ENCODE measurements at places on chromosomes 5 and 9.

DNA sequence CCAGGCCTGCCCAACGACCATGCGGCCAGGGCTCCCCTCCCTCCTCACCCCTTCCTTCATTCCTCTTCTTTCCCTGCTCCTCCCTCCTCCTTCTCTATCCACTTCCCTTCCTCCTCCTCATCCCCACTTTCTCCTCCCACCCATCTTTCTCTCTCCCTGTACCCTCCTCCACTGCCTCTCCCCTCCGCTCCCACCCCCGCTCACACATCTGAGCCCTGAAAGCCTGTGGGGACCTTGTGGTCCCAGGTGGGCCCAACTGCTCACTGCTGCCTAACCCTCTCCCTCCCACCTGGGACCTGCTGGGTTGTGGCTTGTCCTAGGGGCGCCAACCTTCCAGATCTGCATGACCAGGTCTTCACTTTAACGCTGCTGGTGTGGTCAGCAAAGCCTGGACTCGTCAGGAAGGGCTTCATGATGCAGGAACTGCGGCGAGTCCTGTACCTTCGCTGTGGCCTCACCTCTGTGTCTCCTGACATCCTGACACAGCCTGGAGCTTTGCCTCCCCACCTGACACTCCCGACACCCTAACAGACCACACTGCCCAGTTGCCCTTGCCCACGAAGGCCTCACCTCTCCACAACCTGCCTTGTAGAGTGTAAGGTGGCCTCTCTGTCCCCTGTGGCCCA lies 34.6 kb downstream of the C5orf15 start:
- H3K27ac ChIP-seq: no peak overlapping the region
- DNase-seq: no peak
- no peaks in the 10 kb centered on the region for H3K36me3 ChIP-seq

DNA sequence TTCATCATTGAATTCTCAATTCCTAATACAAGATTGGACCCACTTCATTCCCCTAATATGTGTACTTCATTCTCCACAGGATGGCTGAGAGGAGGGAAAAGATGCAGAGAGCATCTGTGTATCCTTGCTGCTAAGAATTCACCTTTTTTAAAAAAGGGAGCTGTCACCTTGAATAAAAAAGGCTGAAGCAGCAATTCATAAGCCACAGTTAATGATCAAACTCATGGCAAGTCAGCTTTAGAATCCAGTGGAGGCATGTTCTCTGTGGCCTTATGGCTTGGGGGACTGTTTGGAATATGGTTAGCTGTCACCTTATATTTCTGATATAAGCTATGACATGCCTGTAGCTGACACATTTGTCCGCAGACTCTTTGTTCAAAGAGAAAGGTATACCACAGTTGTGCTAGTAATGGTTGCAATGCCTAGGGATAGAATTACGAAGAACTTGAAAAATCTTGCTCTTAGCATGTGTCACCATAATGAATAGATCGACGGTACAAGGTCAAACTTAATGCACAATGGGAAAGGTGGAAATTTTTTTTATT lies 256.8 kb upstream of the TNC start:
- DNase-seq: no peak
- H3K4me3 ChIP-seq: no peak overlapping the region
- H3K27ac ChIP-seq: no peak overlapping the region

DNA sequence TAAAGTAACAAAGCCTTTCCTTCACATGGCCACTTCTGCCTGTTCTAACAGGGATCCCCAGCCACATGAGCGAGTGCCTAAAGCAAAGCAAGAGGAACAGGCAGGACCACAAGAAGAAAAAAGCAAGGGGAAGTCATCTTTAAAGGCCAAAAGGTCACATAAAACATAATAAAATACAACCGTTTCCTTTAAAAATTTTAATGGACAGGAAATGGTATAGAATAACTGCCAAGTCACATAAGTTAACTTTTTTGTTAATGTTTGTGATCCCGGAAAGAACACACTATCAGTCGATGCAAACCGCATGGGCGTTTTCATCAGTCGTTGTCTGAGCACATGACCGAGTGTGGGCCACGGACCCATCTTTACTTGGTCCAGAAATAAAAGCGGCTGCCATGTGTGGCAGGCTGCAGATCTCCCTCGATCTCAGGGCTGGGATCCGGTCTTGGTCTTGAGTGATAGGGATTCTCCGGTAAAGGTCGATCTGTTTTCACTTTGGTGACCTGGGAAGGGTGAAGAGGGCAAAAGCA lies 15.6 kb downstream of the NDUFA8 start:
- peaks cover 2% of the 10 kb centered on the region for H3K4me1 ChIP-seq
- no peak overlapping the region for H3K27ac ChIP-seq
- H3K4me3 ChIP-seq: no peak overlapping the region
- DNase-seq: no peak
- no peaks in the 10 kb centered on the region for H3K27me3 ChIP-seq

- no peak overlapping the region for H3K27ac ChIP-seq
- no peak overlapping the region for H3K4me3 ChIP-seq
- no peaks in the 10 kb centered on the region for H3K4me1 ChIP-seq
- no peaks in the 10 kb centered on the region for H3K36me3 ChIP-seq
- peaks cover 5% of the 10 kb centered on the region for H3K27me3 ChIP-seq
Measured at GRCh38 chr9:495739-496138, 281.1 kb downstream of the DOCK8 start.

GRCh38 chr5:52784737-52785136 lies 3.0 kb upstream of the ITGA1 start:
- H3K27me3 ChIP-seq: no peaks in the 10 kb centered on the region
- no peak overlapping the region for H3K27ac ChIP-seq
- H3K36me3 ChIP-seq: no peaks in the 10 kb centered on the region
- H3K4me3 ChIP-seq: no peak overlapping the region
- DNase-seq: peak; percentile 23

DNA sequence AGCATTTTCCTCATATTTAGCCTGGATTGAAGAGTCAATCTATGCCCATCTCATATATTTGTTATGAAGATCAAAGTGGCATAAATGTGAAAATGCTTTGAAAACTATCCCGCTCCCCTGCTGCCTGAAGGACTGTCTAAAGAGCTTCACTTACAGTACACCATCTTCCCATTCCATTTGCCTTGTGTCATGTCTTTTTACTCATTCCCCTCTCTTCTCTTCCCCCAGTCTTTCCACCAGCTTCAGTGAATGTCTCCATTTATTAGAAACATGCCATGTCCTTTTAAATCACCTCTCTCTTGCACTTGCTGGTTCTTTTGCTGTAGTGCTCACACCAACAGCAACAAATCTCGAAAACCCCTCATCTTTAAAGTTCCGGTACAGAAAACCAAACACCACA lies 192.7 kb upstream of the SGCD start:
- H3K27ac ChIP-seq: no peak overlapping the region
- DNase-seq: no peak
- H3K36me3 ChIP-seq: no peaks in the 10 kb centered on the region
- peaks cover 2% of the 10 kb centered on the region for H3K4me1 ChIP-seq
- H3K27me3 ChIP-seq: no peaks in the 10 kb centered on the region
- H3K4me3 ChIP-seq: no peak overlapping the region

DNA sequence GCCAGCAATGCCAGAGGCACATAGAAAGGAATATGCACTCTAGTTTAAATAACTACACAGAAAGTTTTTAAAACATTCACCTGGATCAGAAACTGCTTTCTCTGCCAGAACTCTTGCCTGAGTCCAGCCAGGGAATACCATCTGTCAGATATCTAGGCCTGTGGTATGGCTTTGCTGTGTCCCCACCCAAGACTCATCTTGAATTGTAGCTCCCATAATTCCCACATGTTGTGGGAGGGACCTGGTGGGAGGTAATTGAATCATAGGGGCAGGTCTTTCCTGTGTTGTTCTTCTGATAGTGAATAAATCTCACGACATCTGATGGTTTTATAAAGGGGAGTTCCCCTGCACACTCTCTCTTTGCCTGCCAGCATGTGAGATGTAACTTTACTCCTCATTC lies 41.5 kb upstream of the KCNV2 start:
- H3K36me3 ChIP-seq: no peaks in the 10 kb centered on the region
- no peak overlapping the region for H3K27ac ChIP-seq
- no peak for DNase-seq
- no peak overlapping the region for H3K4me3 ChIP-seq

- H3K27me3 ChIP-seq: peaks cover 36% of the 10 kb centered on the region
- no peak overlapping the region for H3K4me3 ChIP-seq
- H3K27ac ChIP-seq: no peak overlapping the region
- DNase-seq: no peak
Measured at GRCh38 chr5:134046801-134047686, 42.3 kb upstream of the VDAC1 start.

DNA sequence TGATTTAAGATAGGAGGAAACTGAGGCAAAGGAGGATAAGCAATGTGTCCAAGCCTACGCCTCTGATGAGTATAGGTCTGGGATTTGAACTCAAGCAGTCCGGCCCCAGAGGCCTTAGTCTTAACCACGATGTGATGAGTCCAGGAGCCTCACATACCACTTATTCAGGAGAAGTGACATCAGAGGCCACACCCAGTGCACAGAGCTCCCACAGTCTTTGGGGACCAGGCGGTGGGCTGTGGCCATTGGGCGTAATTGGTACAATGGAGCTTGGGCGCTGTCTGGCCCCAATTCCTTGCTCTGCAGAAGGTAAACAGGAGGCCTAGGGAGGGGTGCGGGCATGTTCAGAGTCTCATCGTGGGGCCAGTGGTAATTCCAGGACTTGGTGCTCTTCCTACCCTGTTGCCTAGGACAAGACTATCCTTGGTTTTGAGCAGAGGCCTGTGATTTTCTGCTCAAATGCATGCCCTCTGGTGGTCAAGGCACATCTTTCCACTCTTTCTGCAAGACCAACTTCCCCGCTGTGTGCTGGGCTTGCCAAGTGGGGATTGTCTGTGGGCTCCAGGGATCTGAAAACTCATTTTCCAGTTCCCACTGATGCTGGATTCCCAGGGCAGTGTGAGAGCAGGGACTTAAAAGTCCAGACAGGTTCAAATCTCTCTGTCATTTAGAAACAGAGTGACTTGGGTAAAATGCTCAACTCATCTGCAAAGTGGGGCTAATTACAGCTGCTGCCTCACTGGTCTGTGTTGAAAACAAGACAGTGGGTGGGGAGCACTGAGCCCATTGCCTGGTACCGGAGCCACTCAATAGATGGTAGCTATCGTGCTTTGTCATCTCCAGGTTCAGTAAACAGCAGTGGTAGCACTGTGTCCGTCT lies 15.8 kb downstream of the NDST1 start:
- H3K4me3 ChIP-seq: no peak overlapping the region

- peak overlapping the region; percentile 71 for H3K4me3 ChIP-seq
- H3K4me1 ChIP-seq: peaks cover 14% of the 10 kb centered on the region
- peaks cover 10% of the 10 kb centered on the region for H3K36me3 ChIP-seq
- no peaks in the 10 kb centered on the region for H3K27me3 ChIP-seq
Measured at GRCh38 chr9:110050925-110051355, 157.0 kb downstream of the C9orf152 start.

GRCh38 chr9:130872912-130873503 lies 23.6 kb downstream of the QRFP start:
- no peaks in the 10 kb centered on the region for H3K27me3 ChIP-seq
- no peak overlapping the region for H3K27ac ChIP-seq
- H3K4me1 ChIP-seq: peaks cover 2% of the 10 kb centered on the region
- DNase-seq: no peak
- no peak overlapping the region for H3K4me3 ChIP-seq

- H3K4me3 ChIP-seq: no peak overlapping the region
- DNase-seq: no peak
- no peak overlapping the region for H3K27ac ChIP-seq
- no peaks in the 10 kb centered on the region for H3K27me3 ChIP-seq
- peaks cover 4% of the 10 kb centered on the region for H3K36me3 ChIP-seq
Measured at GRCh38 chr5:134403951-134404350, 7.7 kb downstream of the CDKN2AIPNL start.

DNA sequence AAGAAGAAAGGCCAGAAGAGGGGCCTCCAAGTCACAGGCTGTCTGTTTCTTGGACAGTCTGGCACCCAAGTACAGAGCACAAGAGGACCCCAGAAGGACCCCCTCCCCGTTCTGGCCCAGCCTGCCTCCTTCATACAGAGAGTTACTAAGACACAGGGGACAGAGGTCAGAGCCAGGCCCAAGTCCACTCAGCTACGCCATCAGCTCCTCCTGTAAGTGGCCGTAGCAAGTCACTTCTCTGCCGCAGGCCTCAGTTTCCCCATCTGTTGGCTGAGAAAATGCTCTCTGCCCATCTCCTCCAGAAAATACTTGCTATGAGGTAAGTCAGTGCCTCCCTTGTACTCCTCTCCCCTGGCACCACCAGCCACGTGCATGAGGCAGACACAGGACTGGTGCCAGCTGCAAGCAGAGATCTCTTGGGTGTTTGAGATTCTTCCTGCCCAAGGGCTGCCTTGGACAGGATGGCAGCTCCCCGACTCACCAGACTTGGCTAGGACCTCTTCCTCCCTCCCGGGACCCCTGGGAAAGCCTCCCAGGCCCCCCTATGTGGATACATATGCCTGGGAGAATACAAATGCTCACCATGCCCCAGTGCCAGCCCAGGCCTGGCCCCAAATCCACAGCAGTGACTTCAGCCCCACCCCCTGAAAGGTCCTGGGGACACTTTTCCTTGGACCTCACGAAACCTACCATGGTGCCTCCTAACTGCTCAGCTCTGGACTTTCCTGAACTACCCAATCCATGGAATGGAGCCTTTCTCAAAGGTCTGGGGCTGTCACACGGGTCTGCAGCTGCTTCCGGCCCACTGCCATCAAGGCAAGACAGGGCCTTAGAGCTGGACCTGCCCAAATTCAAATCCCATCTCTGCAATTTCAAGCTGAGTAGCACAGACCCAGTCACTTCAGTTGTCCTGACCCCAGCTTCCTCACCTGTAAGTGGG lies 5.1 kb downstream of the EEIG1 start:
- H3K27ac ChIP-seq: no peak overlapping the region
- no peaks in the 10 kb centered on the region for H3K36me3 ChIP-seq
- DNase-seq: no peak
- H3K4me1 ChIP-seq: peaks cover 39% of the 10 kb centered on the region
- no peak overlapping the region for H3K4me3 ChIP-seq
- H3K27me3 ChIP-seq: no peaks in the 10 kb centered on the region

- no peaks in the 10 kb centered on the region for H3K27me3 ChIP-seq
- DNase-seq: no peak
- H3K27ac ChIP-seq: no peak overlapping the region
- no peaks in the 10 kb centered on the region for H3K4me1 ChIP-seq
- H3K36me3 ChIP-seq: no peaks in the 10 kb centered on the region
Measured at GRCh38 chr9:87375397-87376073, 122.1 kb upstream of the DAPK1 start.

GRCh38 chr5:180970875-180971274 lies 17.8 kb upstream of the BTNL3 start:
- no peaks in the 10 kb centered on the region for H3K4me1 ChIP-seq
- H3K36me3 ChIP-seq: no peaks in the 10 kb centered on the region
- no peaks in the 10 kb centered on the region for H3K27me3 ChIP-seq
- DNase-seq: no peak
- H3K4me3 ChIP-seq: no peak overlapping the region

GRCh38 chr5:10555277-10555684 lies 8.6 kb upstream of the ANKRD33B start:
- H3K4me3 ChIP-seq: no peak overlapping the region
- H3K27me3 ChIP-seq: no peaks in the 10 kb centered on the region
- peak overlapping the region; percentile 4 for H3K27ac ChIP-seq
- H3K36me3 ChIP-seq: no peaks in the 10 kb centered on the region

- DNase-seq: no peak
- no peaks in the 10 kb centered on the region for H3K27me3 ChIP-seq
- H3K27ac ChIP-seq: no peak overlapping the region
- no peaks in the 10 kb centered on the region for H3K36me3 ChIP-seq
- H3K4me3 ChIP-seq: no peak overlapping the region
- no peaks in the 10 kb centered on the region for H3K4me1 ChIP-seq
Measured at GRCh38 chr5:169048181-169049125, 252.5 kb downstream of the SLIT3 start.
